Brain (organoid and tissue), 16 donors: ENCODE measurements at places on chromosomes 12 and 14.
A peak's percentile ranks its signal among the peaks of the same experiment; 100 is the strongest.

DNA sequence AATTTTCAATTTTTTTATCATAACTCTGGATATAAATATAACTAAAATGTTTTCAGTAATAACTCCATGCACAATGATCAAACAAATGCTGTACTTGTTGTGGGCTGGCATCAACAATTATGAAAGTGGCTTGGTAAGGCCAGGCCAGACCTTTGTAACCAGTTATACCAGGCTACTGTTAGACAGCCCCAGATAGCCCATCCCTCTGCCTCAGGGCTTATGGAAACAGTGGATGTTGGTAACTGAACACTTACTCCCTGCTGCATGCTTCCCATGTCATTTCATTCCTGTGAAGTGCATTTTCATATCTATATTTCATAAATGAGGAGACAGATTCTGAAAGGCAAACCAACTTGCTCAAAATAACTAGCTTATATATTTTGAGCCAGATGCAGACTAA, 195.0 kb downstream of the SYT1 start:
- DNase-seq, result peak; percentile 13

DNA sequence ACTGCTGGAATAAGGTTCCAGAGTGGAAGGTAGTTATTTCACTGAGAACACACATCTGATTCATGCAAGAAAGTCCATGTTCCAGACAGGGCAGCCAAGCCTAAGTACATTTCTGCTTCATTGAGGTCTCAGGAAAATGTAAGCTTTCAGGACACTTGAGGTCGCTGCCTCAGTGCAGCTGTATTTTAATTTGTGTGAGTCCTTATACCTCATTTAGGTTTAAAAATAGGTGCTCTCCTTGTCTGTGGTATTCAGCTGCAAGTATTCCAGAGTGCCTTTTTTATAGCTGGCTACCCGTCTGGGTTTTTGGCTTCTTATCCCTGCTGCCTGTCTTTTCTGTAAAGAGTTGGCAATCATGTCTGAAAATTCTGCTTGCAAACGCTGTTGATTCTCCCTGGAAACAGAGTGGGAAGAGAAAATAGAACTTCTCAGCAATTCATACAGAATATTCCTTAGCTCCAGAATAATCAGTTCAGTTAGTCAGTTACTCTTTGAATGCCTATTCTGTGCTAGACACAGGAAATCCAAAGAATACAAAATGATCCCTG, 45.3 kb upstream of the PLBD1 start:
- peak; percentile 8 for DNase-seq

DNA sequence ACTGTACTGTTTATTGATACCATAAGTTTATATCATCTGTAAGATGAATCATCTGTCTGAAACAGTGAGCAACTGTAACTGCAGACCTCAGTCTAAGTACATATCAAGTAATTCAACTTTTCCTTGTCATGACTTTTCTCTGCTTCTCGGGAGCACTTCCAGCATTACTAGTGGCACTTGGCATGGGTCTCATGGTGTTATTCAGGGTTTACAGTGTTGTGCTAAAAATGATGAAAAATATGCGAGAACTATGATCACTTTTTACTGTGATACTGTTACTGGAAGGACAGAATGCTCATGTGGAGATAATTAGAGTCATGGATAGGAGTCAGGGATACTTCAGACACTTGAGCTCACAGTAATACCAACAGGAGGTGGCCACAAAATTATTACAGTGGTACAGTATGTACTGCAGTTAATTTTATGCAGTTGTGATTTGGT, 8.3 kb downstream of the KTN1 start:
- no peak for DNase-seq

GRCh38 chr12:115261691-115262398, 577.9 kb upstream of the TBX3 start:
- DNase-seq, result peak; percentile 60

- no peak for DNase-seq
These were observed 12.7 kb upstream of the WDR89 start for GRCh38 chr14:63654346-63654745.

DNA sequence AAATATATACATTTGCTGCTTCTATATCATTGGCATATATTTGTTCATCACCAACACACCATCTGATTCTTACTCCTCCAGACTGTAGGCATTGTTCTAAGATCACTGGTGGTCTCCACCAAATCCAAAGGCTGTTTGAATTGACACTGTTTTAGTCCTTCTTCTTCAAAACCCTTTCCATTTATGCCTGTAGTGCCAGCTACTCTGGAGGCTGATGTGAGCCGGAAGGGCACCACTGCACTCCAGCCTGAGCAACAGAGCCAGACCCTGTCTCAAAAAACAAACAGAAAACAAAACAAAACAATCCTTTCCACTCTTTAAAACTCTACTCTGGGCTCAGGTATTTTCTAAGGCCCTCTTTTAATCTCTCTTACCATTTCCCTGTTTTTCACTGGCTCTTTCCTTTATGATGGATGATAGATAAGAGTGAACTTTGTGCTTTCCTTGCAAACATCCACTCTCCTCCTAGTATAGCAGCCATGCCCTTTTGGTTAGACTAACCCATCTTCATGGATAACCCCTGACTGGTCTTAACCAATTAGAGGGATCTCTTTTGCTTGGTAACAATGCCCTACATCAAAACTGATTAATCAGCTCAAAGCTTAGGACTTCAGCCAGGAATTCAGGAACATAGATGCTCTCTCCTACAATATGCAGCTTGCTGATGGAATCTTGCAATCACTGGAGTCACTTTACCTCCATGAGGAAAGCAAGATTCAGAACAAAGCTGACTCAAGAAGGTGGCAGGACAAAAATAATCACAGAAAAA, 24.9 kb downstream of the SPTSSA start:
- DNase-seq, result no peak

GRCh38 chr12:3119756-3120601, 42.8 kb downstream of the TSPAN9 start:
- peak; percentile 17 for DNase-seq

DNA sequence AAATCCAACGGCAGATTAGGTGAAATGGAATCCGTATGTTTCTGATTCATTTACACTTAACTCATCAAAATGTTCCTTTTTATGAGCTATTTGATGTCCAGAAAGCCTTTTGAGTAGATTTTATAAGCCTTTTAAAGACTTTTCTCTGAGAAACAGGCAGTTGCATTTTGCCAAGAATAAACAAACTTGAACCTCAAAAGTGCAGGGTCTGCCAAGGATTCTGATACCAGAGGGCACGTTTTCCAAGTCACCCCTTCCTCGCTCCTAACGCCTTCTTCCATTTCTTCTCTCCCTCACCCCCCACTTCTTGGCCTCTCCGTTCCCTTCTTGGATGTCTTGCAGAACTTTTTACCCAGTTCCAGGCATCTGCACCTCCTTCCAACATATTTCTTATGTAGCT, 200.6 kb upstream of the TBX3 start:
- no peak for DNase-seq

- peak; percentile 12 for DNase-seq
These were observed 501.6 kb downstream of the VRK1 start for GRCh38 chr14:97298736-97299135.

DNA sequence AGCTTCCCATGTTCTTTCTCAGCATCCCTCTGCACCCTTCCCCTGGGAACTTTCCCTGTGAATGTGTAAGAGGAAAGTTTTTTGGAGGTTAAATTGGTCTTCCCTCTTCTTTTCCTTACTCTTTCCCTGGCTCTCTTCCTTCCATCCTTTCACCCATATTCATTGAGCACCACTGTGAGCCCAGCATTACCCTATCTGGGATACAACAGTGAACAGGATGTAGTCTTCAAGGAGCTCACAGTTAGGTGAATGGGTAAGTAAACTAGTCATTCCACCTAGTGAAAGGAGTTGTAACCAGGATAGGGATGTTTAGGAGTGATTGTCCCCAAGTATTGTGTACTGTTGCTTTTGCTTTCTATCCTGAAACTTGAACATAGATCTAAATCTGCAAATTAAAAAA, 123.8 kb downstream of the MYRFL start:
- no peak for DNase-seq

- no peak for DNase-seq
These were observed 96.8 kb downstream of the SINHCAF start for GRCh38 chr12:31228811-31229792.

- DNase-seq, result peak; percentile 70
These were observed 331.9 kb upstream of the SOX5 start for GRCh38 chr12:24281341-24281740.

DNA sequence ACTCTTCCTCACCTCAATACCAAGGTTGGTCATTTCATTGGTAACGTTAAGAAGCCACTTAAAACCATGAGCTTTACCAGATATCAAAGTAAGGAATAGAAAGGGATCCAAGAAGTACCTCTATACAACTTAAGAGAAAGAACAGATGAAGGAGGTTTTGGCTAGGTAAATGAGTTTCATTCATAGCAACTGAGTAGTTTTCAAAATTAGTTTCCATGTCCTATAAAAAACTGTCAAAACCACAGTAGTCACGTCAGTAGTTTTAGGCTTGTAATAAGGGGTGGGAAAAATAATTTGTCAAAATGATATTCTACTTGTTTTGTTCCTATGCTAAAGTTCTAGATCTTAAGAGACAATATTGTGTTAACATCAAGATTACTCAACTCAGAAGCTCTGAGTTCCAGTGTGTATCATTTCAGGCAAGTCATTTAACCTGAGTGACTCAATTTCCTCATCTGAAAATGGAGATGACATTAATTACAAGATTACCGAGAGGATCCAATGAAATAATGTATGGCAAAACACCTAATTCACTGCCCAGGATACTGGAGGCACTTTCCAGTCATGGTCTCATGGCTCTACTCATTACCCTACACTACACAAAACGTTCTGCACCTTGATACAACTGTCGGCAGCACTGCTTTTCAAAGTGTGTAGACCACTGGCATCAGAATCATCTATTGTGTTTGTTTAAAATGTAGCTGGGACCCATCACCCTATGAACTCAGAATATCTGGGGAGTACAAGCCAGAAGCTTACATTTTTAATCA, 24.1 kb upstream of the SLC6A13 start:
- DNase-seq, result no peak
